Brain microvascular endothelial cell (primary cell): ENCODE measurements at places on chromosomes 7 and 10.

GRCh38 chr7:138095972-138096935 lies 20.0 kb downstream of the AKR1D1 start:
- no peak for DNase-seq

DNA sequence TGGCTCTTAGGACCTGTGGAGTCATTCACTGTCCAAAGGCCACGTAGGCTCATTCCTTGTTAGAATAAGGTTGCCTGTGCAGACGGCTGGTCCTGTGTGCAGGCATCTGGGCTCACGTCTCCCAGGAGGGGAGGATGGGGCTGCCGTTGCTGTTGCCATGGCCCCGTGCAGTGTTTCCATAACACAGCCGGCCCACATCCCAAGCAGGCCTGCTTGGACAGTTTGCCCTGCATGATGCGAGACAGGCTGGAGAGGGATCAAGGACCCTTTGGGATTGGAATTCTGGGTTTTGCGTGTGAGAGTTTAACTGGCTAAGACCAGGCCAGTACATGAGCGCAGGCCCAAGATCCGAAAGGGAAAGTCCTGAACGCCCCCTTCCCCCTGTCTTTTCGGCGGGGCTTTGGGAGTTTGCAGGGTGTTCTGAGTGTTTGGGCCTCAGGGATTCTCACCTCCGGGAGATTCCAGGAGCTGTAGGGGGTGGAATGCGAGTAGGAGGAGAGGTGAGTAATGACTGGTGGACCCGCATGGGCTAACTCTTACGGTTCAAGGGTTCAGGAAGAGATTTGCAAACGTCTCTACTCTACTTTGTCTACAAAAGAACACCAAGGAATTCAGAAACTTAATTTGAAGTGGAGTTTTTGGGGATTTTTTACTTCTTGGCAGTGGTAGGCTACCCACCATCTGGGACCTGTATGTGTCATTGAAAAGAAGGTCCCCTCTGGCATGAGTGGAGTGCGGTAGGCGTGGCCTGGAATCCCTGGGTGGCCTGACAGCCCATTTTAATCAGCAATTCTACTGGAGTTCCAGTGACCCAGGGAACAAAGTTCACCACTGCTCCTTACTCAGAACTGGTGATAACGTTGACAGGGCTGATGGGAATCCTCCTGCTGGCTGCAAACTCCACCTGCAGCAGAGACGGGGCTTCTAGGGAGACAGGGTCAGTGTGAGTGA lies 125.4 kb downstream of the ITIH5 start:
- DNase-seq = peak; percentile 6

- DNase-seq = no peak
Measured at GRCh38 chr7:73976761-73977618, 51.0 kb upstream of the ELN start.

GRCh38 chr10:2986391-2986801 lies 81.0 kb upstream of the PFKP start:
- no peak for DNase-seq

DNA sequence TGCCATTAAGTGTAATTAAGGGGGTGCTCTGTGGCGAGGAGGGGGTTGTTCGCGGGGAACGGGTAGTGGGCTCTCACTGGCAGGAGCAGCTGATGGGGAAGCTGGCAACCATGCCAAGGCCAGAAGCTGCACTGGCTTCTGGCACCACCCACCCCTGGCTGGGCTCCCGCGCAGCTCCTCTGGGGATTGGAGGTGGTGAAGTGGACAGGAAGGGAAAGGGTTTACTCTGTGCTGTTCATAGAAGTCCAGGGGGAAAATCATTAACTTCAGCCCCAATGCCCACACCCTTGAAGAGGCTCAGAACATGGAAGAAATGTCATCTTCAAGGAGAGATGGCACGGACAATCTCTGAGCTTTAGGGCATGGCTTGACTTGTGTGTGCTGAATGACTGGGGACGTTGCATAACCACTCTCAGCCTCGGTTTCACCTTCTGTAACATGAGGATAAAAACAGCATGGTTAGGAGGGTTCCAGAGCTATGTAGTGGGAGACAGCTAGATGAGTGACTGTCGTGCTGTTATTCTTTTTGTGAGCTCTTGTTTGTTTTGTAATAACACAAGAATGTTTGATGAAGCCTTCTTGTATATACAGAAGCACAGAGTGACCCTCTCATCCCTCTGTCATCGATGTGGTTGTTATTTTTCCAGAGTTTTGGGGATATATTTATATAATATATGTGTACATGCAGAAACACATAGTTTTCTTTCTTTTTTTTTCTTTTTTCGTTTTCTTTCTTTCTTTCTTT lies 29.9 kb downstream of the KAZALD1 start:
- peak; percentile 4 for DNase-seq

DNA sequence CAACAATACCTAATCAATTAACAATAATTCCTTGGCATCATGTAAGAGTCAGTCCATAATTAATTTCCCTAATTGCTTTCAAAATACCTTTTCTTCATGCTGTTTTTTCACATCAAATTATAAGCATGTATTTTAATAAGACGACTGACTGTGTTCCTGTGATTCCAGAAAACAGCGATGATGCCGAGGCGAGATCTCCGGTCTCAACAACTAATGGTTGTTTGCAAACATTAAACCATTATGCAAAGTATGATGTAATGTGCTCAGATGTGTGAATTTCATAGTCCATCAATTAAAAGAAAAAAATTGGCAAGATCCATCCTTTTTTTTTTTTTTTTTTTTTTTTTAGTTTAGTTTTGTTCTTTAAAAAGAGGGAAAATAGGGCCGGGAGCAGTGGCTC lies 44.5 kb upstream of the PIP4K2A start:
- DNase-seq = no peak

- DNase-seq = peak; percentile 28
Measured at GRCh38 chr10:52879091-52879807, 106.7 kb upstream of the MBL2 start.

GRCh38 chr7:143069912-143070500 lies 17.9 kb downstream of the OR6V1 start:
- DNase-seq = no peak
